Neural progenitor cell (in vitro differentiated cells): ENCODE measurements at places on chromosomes 1 and 21.

GRCh38 chr1:167086033-167086432, 4.1 kb downstream of the GPA33 start:
- DNase-seq = no peak

GRCh38 chr1:172211221-172211620, 209.3 kb upstream of the C1orf105 start:
- no peak for DNase-seq

DNA sequence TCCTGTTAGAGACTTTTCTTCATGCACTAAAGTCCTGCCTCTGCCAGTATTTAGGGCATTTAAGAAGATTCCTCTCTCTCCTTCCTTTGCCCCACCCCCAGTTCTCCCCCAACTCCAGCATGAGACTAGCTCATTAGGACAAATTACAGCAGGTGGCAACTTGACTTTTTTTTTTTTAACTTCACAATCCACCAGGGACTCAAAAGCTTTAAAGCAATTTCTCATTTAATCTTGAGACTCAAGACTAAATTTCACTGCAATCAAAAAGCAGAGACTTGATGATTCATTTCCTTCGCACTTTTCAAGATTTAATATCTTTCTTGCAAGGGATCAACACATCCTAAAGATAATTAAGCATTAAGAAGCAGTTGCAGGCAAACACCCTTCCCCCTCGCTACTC, 74.9 kb downstream of the WLS start:
- DNase-seq = no peak

DNA sequence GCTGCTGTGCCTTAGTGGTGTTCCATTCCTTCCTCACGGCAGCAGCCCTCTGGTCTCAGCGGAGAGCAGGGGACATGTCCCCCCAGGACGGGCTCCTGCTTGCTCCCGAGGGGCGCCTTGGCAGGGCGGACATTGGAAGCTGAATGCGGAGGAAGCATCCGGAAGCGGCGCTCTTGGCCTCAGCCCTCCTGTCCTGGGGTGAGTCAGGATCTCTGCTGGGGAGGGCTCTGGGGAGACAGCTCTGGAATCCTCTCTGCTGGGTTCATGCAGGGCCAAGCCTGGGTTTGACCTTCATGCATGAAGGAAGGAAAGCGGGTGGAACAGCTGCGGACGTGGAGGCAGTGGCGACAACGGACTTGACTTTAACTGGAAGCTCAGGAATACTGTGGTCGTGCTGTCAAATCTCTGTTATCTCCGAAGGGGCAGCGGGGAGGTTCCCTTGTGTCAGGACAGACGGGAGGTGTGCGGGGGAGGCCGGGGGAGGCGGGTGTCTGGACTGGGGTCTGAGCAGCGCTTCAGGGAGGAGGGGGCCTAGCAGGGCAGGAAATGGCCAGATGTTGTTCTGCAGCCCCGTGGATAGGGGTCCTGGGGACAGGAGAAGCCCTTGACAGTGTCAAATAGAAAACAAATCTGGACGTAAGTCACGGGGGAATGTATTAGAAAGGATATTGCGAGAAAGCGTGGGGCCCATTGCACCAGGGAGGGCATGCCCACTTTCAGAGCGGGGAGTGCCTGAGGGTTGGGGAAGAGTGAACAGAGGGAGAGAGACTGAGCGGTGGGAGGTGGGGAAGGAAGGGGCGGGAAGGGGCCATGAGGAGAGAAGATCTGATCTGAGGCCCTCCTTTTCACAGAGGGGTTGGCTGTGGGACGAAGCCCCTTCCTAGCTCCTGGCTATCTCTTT, 26.6 kb downstream of the CRYAA start:
- no peak for DNase-seq

- DNase-seq = no peak
These were observed 96.0 kb downstream of the FOXD2 start for GRCh38 chr1:47533793-47534328.

GRCh38 chr1:197224160-197224559, 43.9 kb upstream of the CRB1 start:
- DNase-seq = no peak
